Endodermal cell (in vitro differentiated cells): ENCODE measurements at places on chromosomes 3 and 15. TPM values are rescaled to one million over a fixed set of nuclear protein-coding genes. Genes with fewer than 3 reads are reported as not detected.

DNA sequence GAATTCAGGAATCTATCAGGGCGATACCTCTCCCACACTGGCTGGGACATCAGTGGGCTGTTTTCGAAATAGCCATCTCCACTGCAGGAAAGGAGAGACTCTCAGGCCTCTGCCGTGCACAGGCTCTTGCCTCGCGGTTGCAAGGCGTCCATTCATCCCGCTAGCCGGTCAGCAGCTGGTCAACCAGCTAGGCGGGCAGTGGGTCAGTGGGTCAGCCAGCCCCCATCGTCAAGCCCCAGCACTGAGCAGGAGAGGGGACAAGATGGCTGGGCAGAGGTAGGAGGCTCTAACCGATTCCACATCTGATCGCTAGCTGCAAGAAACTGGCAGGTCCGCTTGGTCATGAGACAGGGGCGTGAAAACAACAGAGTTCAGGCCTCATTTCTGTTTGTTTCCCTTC lies 45.1 kb downstream of the MUC4 start:
- DNase-seq, result no peak

GRCh38 chr3:150319900-150320299 lies 88.2 kb upstream of the TSC22D2 start:
- DNase-seq, result no peak

DNA sequence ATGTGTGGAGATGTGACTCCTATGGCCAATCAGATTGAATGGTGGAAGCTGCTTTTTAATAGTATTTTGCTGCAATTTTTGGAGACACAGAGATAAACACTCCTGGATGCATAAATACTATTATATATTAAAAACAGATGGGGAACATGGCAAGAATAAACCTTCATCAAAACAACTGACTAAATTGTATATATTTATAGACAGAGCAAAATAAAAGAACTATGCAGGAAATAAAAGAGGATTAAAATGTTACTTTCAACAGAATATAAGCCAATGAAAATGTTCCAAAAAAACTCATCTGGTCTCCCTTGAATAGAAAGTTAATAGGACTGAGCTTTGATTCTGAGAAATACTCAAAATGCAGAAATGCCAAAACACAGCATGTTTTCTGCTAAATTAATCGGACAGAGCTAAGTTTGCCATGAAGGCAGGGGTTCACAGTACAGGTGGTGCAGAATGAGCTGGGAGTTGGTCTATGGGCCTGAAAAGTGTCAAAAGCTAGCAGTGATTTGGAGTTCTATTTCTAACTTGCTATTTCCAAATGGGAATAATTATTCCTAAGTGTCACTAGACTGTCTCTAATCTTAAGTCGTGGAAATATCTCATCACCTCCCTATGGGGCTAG lies 227.2 kb downstream of the CNTN3 start:
- DNase-seq, result no peak

GRCh38 chr3:184085389-184085852 lies 11.4 kb upstream of the HTR3E start:
- DNase-seq, result no peak

DNA sequence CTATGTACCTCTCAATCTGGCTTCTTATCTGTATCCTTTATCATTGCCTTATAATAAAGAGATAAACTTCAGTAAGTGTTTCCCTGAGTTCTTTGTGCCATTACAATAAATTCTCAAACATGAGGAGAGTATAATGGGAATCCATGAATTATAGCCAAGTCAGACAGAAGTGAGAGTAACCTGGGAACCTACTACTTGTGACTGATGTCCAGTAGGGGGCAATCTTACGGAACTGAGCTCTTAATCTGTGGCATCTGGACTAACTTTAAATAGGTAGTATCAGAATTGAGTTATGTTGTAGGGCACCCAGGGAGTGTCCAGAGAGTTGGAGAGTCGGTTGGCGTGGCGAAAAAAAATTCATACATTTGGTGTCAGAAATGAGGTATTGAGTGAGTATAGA lies 542.6 kb downstream of the ZBBX start:
- DNase-seq, result peak; percentile 63

DNA sequence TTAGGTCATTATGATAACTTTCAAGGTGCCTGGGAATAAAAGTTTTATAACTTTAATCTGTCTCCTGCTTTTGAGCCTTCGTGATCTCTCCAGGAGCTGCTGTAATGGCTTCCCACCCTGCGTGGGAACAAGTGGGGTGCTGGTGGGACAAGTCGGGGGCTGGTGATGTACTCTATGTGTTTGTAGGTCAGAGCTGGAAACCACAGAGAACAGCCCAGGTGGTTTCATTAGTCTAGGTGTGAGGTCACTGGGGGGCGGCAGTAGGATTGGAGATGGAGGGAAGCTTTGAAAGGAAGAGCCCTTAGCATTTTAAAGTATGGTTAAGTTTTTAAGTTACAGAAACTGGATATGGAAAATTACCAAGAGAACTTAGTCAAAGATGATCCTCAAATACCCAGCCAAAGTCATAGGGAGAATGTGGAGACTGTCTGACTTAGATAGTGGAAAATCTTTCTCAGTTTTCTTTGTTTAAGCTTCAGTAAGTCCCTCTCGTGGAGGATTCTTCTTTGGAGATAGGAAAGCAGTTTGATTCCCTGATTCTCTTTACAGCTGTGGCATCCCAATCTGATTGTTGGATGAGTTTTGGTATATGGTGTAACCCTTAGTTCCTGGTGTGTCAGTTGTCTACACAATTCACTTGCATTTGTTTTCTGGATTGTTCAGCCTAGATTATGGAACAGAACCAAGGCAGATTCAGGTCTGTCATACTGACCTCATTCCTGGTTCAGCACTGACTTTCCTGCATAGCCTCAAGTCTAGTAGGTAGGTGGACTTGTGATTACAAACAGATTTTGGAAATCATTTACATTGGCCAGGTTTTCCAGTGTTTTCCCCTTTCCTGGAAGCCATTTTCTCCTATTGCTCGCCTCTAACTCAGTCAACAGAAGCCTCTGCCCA lies 115.6 kb downstream of the FNDC3B start:
- DNase-seq, result peak; percentile 60

- no peak for DNase-seq
Measured at GRCh38 chr3:65627062-65627461, 411.7 kb downstream of the MAGI1 start.

CYP8B1 gene
- total RNA-seq, result 0.09 TPM in 1 of 3 replicates, not detected in the others

GRCh38 chr3:177657243-177657642 lies 460.0 kb upstream of the TBL1XR1 start:
- no peak for DNase-seq

MTHFS gene
- total RNA-seq, result 28.2 and 32.9 TPM in 2 replicates

GRCh38 chr3:31170932-31171670 lies 276.6 kb upstream of the GADL1 start:
- no peak for DNase-seq

TNNC1 gene
- 44.8 and 50.9 TPM in 2 replicates for total RNA-seq

DNA sequence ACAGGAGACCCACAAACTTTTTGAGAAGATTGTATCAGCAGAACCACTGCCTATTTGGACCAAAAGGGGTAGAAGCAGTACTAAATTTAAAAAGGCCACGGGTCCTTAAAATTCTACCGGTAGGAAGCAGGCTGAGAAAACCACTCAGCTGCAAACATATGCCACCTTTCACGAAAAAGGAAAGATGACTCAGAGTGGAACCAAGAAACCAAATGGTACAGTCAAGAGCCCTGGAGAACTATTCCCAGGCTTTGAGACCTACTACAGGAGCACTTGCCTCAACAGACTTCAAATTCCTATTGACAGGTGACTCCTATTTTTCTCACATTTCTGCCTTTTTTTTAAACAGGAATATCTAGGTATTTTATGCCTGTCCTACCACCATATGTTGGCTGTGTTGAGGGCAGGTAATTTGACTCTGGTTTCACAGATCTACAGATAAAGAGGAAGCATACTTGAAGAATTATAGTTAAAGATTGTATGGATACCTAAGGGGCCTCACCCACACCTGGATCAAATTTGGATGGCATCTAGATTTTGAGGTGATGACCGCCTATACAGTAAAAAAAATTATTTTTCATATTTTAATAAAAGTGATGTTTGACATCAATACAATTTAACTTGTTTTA lies 10.1 kb downstream of the GOLIM4 start:
- no peak for DNase-seq

- DNase-seq, result no peak
Measured at GRCh38 chr3:107990926-107991325, 99.9 kb downstream of the CD47 start.

DNA sequence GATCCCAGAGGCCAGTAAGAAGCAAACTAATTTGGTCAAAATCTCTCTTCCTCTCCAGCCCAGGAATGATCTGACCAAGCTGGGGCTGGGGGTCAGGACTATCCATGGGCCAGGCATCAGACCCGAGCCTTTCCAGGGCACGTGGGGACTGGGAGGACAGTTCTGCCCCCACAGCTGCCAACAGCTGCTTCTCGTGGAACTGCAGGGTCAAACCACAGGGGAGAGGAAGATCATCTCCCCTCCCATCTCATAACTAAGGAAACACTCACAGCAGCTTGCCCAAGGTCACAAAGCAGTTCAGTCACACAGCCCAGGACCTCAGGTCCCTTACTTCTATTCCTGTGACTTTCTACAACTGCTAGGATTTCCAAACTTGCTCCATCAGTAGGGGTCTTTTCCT lies 47.1 kb downstream of the DAPK2 start:
- DNase-seq, result no peak
